ENCODE measurements at places on chromosomes 2 and 18.

DNA sequence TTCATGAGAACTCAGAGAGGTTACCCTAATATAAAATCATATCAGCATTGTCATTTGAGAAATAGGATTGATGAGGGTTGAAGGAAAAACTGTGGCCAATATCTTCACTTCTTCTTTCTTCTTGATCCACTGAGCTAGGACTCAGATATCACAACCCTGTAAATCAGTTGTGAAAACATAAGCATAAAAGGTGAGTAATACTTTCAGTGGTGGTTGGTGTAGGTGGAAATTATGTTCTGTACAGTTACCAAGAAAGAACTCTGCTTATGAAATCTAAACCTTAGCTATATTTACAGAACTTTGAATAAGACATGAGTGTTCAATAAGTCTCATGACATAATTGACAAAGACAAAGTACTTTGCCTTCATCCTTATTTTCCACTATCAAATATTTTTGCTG, 56.3 kb downstream of the PAX3 start:
- no peak overlapping the region for H3K4me3 ChIP-seq
- H3K4me1 ChIP-seq: peaks cover 6% of the 10 kb centered on the region
- no peaks in the 10 kb centered on the region for H3K36me3 ChIP-seq
- DNase-seq: no peak

DNA sequence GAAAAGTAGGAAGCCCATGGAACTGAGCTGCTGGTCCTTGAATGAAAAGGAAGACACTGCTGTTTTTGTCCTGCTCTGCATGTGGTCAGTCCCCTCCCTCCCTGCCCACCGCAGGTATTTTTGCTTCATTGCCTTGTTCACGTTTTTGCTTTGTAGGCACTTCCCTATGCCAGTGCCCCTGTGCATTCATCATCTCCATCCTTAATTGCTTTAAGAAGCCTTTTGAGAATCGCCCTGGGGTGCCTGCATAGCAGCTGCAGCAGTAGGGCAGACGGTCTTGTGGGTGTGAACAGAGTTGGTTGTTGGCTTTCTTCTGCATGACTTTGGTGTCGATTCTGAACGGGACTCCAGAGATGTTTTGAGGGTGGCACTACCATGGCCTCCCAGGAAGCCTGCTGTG, 97.0 kb downstream of the CABLES1 start:
- no peak overlapping the region for H3K4me3 ChIP-seq
- no peaks in the 10 kb centered on the region for H3K27me3 ChIP-seq
- H3K27ac ChIP-seq: peak overlapping the region; percentile 93
- no peak for DNase-seq

GRCh38 chr2:19332503-19332902, 25.9 kb downstream of the OSR1 start:
- H3K4me1 ChIP-seq: no peaks in the 10 kb centered on the region
- H3K27ac ChIP-seq: no peak overlapping the region
- no peak for DNase-seq
- H3K27me3 ChIP-seq: peaks cover 4% of the 10 kb centered on the region

DNA sequence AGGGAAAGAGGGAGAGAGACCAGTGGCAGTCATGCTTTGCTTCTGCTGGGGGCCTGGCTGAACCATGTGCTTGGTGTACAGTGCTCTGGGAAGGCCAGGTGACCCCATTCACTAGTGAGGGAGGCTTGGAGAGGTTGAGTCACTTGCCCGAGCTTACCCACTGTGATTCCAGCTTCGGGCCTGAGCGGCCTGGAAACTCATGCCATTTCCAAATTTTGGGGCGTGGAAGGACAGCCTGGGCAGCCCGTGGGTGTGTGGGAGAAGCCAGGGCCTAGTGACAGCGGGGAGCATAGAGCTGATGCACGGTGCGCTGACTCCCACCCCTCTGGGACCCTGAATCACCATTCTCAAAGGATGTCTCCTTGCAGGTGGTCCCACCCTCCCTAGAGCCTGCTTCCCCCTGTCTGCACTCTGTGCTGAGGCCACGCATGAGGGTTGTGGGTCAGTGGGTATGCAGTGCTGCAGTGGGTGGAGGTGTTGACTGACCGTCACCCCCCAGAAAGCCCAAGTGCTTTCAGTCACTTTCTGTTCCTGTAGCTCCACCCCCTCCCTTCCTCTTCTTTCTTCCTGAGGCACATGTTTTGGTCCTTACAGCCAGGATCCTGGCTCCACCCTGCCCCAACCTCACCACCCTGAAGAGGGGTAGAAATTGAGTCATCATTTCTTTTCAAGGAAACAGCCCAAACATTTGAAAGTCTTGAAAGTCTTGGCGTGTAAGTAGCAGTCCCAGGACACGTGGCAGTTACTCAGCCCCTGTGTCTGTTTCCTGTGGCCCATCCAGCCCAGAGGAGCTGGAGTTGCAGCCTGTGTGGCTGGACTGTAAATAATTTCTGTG, 69.3 kb upstream of the MCFD2 start:
- H3K4me3 ChIP-seq: peak overlapping the region; percentile 69
- peaks cover 72% of the 10 kb centered on the region for H3K36me3 ChIP-seq
- peaks cover 61% of the 10 kb centered on the region for H3K4me1 ChIP-seq
- peak overlapping the region; percentile 98 for H3K27ac ChIP-seq
- H3K27me3 ChIP-seq: no peaks in the 10 kb centered on the region

GRCh38 chr2:121532347-121532766, 1.7 kb downstream of the RNU4ATAC start:
- no peaks in the 10 kb centered on the region for H3K27me3 ChIP-seq
- no peak for DNase-seq
- H3K36me3 ChIP-seq: peaks cover 29% of the 10 kb centered on the region
- H3K4me1 ChIP-seq: peaks cover 65% of the 10 kb centered on the region
- H3K4me3 ChIP-seq: peak overlapping the region; percentile 36
- peak overlapping the region; percentile 75 for H3K27ac ChIP-seq

DNA sequence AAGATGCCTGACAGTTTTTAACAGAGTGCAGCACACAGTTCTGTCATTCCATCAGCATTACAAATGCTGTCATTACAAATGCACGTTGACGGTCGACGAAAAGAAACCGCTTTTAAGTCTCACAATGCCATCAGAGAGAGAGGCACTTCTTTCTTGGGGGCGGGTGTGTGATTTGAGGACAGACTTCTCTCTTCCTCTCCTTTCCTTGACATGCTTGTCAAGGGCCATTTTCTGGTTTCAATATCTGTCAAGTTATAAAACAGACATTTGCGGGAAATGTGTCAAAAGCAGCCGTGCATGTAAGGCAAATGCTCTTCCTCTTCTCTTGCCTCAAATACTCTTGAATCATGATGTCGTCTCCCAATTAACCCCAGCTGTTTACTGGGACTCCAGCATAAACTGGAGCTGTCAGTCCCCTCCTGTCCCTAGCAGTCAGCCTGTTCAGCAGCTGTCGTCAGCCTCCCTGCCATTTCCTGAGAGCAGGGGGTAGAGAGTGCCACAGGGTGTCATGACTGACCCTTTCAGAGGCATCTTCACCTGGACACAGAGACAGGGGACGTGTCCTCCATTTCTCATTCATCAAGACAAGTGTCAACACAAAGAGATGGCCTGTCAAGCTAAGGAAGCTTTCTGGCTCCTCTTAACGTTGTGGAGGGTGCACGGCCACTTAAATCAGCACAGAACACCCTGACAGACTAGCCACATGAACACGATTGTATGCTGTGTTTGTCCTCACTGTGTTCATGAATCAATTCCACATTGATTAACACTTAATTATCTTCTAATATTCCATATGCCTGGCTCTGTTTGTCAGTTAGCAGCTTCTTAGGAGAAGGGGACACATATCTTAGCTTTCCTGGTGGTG, 305.4 kb upstream of the RAB6C start:
- H3K4me1 ChIP-seq: no peaks in the 10 kb centered on the region
- no peak overlapping the region for H3K4me3 ChIP-seq
- no peaks in the 10 kb centered on the region for H3K36me3 ChIP-seq
- no peak overlapping the region for H3K27ac ChIP-seq

GRCh38 chr2:9760069-9760901, 83.0 kb upstream of the TAF1B start:
- no peak for DNase-seq
- H3K36me3 ChIP-seq: no peaks in the 10 kb centered on the region
- H3K27ac ChIP-seq: peak overlapping the region; percentile 1
- H3K27me3 ChIP-seq: peaks cover 33% of the 10 kb centered on the region
- no peak overlapping the region for H3K4me3 ChIP-seq
- peaks cover 46% of the 10 kb centered on the region for H3K4me1 ChIP-seq

GRCh38 chr18:67266246-67267237, 250.0 kb downstream of the DSEL start:
- no peak overlapping the region for H3K4me3 ChIP-seq
- peaks cover 59% of the 10 kb centered on the region for H3K4me1 ChIP-seq
- DNase-seq: no peak
- no peaks in the 10 kb centered on the region for H3K27me3 ChIP-seq
- H3K27ac ChIP-seq: no peak overlapping the region

DNA sequence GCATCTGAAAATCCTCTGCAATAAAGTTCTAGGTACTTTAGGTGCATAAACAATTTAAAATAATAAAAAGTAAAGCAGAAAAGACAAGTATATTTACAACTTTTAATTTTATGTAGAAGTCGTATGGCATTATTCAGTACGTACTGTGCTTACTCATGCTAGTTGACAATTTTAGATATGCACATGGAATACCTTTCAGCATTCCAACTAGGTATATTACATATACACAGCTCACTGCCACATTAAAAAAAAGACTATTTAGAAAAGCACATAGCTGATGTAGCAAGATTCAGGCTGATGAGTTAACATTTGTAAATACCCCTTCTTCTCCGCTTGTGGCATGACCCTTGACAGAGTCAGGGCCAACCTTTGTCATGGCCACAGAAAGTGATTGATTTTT, 171.2 kb downstream of the FBXO15 start:
- H3K4me3 ChIP-seq: no peak overlapping the region
- H3K27me3 ChIP-seq: peaks cover 21% of the 10 kb centered on the region
- no peaks in the 10 kb centered on the region for H3K36me3 ChIP-seq
- H3K4me1 ChIP-seq: peaks cover 8% of the 10 kb centered on the region

- H3K4me1 ChIP-seq: no peaks in the 10 kb centered on the region
- no peak for DNase-seq
- H3K27me3 ChIP-seq: no peaks in the 10 kb centered on the region
- H3K4me3 ChIP-seq: no peak overlapping the region
- no peaks in the 10 kb centered on the region for H3K36me3 ChIP-seq
Measured at GRCh38 chr18:51128533-51128932, 68.9 kb downstream of the MEX3C start.
